CD4-positive, alpha-beta T cell treated with Interleukin-21 for 1 hour (primary cell): ENCODE measurements at places on chromosomes 5 and 9.

- no peak for DNase-seq
Measured at GRCh38 chr9:18707061-18707461, 233.1 kb downstream of the ADAMTSL1 start.

DNA sequence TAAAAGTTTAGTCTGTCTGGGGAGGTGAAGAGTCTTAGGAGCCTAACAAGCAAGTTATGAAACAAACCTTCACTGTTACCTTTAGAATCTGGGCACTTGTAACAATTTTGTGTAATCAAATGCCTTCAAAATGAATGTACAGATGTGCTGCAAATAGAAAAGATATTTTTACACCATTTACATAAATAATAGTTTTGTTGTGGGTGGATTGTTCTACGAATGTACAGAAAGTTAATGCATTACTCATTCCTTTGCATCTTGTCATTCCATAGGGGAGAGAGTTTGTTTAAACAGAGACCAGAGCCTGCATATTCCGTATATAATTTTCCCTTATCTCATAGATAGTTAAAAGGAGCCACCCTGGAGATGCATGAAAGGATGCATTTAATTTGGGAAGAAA is 576.9 kb upstream of the SGCD start:
- no peak for DNase-seq

DNA sequence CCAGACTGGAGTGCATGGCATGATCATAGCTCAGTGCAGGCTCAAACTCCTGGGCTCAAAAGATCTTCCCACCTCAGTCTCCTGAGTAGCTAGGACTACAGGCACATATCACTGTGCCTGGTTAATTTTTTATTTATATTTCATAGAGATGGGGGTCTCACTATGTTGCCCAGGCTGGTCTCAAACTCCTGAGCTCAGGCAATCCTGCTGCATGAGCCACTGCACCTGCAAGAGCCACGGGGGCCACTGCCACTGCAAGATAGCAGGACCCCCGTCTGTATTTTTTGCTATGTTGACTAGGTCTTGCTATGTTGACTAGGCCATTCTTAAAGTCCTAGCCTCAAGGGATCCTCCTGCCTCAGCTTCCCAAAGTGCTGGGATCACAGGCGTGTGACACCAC is 6.5 kb downstream of the CYSTM1 start:
- no peak for DNase-seq

GRCh38 chr5:41325074-41325473 is 111.7 kb upstream of the C6 start:
- DNase-seq: no peak

- DNase-seq: no peak
Measured at GRCh38 chr9:97830884-97831829, 21.9 kb upstream of the FOXE1 start.

DNA sequence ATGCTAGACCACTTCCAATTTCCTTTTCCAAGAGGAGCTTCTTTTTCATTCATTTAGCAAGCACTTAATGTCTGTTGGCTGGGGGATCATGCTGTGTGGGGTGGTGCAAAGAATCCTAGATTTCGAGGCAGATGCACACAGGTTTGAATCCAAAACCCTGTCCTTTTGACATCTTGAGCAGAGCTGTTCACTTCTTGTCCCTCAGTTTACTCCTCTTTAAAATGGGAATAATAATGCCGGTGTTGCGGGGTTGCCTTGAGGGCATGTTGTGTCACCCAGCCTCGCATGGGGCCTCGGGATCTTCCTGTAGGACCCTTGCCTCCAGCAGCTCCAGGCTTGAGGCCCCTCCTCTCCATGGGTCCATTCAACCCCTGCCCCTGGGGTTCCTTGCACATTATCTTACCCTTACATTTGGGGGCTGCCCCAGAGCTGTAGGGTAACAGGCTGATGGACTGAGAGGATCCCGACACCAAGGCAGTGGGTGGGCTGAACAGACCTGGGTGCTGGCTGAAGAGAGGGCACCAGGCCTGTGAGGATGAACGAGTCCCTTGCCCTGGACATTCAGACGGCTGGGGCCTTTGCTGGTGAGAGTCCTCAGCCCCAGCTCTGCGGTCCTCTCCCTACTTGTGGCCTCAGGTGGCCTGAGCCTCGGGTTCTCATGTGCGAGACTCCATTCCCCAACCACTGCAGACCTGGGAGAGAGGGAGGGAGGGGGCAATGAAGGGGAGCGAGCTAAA is 145.8 kb downstream of the BARX1 start:
- no peak for DNase-seq

DNA sequence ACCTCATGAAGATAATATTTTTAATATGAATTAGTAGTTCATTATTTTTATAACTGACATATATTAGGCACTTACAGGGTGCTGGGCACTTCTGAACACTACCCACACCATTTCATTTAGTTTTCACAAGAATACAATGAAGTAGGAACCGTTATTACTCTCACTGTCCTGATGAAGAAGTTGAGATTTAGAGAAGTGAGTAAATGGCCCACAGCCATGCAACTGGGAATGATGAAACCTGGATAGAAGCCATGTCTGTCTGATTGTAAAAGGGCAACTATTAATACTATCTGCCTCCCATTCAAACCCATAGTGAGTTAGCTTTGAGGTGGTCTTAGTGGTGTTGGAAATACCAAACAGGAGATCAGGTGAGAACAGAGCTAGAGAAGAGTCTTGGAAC is 29.6 kb upstream of the OTULINL start:
- no peak for DNase-seq

GRCh38 chr9:137070906-137071275 is 534 bp upstream of the SAPCD2 start:
- no peak for DNase-seq

GRCh38 chr9:35481347-35481975 is 8.4 kb upstream of the RUSC2 start:
- peak; percentile 30 for DNase-seq

- DNase-seq: no peak
Measured at GRCh38 chr9:121529237-121529987, 29.8 kb upstream of the GGTA1 start.

DNA sequence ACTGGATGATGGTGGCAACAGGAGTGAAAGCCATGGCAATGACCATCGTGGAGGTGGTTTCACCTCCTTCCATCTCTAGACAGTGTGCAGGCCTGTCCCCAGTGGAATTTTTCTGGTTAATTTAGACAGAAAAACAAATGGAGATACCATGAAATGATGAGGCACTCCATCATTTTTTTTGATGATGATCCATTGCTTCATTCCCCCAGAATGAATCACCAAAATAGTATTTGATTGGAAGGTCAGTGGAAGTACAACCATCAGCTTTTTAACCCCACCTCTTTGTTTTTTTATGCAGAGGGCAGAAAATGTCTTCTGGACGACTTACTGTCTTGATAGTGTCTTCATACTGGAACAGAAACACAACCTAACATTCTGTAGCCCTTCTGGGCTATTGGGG is 42.6 kb upstream of the ADRA1B start:
- DNase-seq: no peak

DNA sequence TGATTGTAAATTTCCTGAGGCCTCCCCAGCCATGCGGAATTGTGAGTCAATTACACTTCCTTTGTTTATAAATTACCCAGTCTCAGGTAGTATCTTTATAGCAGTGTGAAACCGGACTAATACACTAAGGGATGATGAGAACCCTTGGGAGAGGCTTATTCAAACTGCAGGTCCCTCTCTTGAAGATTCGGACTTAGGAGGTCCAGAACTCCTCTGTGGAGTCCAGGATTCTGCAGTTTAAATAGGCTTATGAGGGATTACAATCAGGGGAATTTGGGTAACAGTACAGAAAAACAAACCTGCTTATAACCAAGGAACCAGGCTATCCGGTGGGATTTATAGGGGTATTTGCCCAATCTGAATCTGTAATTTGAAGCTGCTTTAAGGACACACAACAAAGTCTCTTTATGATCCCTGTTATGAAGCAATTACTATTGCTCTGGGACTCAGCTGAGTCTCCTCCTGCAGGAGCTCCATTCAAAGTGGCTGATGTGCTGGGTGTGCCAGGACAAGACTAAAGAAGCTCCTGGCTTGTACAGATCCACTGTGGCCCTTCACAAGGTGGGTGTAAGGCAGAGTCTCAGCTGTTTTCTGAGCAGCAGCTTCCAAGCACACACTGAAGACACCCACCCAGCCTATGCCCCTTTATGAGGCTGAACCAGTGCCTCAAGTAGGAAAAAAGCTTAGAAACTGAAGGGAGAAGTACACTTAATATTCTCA is 41.8 kb upstream of the LHFPL2 start:
- no peak for DNase-seq

DNA sequence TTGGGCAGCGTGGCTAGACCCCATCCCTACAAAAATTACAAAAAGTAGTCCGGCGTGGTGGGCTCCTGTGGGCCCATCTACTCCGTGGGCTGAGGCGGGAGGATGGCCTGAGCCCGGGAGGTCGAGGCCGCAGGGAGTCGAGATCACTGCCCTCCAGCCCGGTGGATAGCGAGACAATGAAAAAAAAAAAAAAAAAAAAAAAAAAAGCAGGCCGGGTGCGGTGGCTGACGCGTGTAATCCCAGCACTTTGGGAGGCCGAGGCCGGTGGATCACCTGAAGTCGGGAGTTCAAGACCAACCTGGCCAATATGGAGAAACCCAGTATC is 110.5 kb upstream of the LPCAT1 start:
- DNase-seq: no peak

DNA sequence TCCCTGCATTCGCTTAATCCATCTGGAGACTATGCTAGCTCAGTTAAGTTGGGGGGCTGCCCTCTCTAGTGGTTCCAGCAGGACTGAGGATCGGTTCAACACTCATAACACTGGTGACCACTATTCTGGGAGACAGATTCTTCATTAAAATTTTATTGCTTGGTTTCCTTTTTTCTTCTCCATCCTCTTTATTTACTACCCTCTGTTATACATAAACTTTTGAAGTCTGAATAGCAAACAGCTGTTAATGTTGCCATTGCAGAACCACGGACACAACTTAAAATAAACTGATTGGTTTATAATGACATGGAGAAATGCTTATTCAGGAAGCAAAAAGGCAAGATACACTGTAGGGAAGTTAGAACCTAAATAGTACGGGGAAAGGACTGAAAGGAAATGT is 22.1 kb downstream of the IQGAP2 start:
- no peak for DNase-seq

DNA sequence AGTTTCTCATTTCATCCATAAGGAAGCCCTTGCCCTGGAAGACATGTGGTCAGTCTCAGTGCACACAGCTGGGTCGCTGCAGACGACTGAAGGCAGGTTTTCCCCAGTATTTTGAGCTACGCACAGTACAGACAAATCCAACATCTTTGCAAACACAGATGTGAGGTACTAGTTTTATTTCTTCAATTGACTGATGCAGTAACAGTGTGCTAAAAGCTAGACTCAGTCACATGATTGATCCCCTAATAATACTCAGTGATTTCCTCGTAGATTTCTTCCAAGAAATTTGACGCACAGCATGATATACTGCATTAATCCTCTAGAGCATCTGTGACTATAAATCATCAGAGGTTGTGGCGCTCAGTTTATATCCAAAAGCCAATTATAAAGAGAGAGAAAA is 346.1 kb downstream of the DIRAS2 start:
- DNase-seq: no peak

DNA sequence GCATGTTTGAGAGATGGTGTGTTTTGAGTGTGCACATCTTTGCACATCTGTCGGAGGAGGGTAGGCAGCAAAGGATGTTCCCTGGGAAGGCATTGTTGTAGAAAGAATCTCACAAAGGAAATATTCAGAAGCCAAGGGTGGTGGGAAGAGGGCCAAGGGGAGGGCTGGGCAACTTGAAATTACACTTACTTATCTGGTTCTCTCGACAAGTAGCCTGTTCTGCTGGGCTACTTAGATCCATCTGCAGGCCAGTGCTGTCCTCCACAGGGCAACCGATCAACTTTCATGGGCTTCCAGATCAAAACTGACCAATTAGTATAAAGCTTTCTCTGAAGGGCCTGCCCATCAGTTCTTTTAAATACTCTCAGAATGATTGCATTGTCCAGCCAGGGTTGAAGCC is 495.2 kb downstream of the GADD45G start:
- DNase-seq: no peak
